ENCODE measurements at places on chromosomes 16 and 17. TPM values are rescaled to one million over a fixed set of nuclear protein-coding genes. Genes with fewer than 3 reads are reported as not detected.
A peak's percentile ranks its signal among the peaks of the same experiment; 100 is the strongest.

- H3K36me3 ChIP-seq, result no peaks in the 10 kb centered on the region
- no peak overlapping the region for H3K4me3 ChIP-seq
- peak; percentile 87 for DNase-seq
- no peaks in the 10 kb centered on the region for H3K4me1 ChIP-seq
Observed at GRCh38 chr17:40803617-40804082, 3.9 kb upstream of the KRT28 start.

- no peaks in the 10 kb centered on the region for H3K27me3 ChIP-seq
- no peak overlapping the region for H3K4me3 ChIP-seq
- H3K27ac ChIP-seq, result no peak overlapping the region
- H3K36me3 ChIP-seq, result no peaks in the 10 kb centered on the region
- peak; percentile 20 for DNase-seq
Observed at GRCh38 chr17:13561606-13562270, 40.0 kb downstream of the HS3ST3A1 start.

DNA sequence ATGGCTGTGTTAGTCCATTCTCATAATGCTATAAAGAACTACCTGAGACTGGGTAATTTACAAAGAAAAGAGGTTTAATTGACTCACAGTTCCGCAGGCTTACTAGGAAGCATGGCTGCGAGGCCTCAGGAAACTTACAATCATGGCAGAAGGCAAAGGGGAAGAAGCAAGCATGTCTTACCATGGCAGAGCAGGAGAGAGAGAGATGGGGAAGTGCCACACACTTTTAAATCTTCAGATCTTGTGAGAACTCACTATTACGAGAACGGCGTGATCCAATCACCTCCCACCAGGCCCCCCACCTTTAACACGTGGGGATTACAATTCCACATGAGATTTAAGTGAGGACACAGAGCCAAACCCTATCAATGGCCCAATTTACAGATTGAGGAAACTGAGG lies 96.5 kb downstream of the SDK2 start:
- no peak overlapping the region for H3K4me3 ChIP-seq
- H3K27me3 ChIP-seq, result peaks cover 5% of the 10 kb centered on the region
- no peaks in the 10 kb centered on the region for H3K36me3 ChIP-seq
- H3K27ac ChIP-seq, result no peak overlapping the region

- no peaks in the 10 kb centered on the region for H3K27me3 ChIP-seq
- no peak overlapping the region for H3K4me3 ChIP-seq
- H3K27ac ChIP-seq, result no peak overlapping the region
- H3K4me1 ChIP-seq, result no peaks in the 10 kb centered on the region
- no peak for DNase-seq
Observed at GRCh38 chr16:20689668-20690067, 7.8 kb downstream of the ACSM1 start.

GRCh38 chr16:54651440-54652195 lies 279.0 kb upstream of the IRX5 start:
- H3K36me3 ChIP-seq, result no peaks in the 10 kb centered on the region
- H3K4me3 ChIP-seq, result no peak overlapping the region
- no peak overlapping the region for H3K27ac ChIP-seq
- H3K4me1 ChIP-seq, result no peaks in the 10 kb centered on the region
- DNase-seq, result no peak
- H3K27me3 ChIP-seq, result no peaks in the 10 kb centered on the region

DNA sequence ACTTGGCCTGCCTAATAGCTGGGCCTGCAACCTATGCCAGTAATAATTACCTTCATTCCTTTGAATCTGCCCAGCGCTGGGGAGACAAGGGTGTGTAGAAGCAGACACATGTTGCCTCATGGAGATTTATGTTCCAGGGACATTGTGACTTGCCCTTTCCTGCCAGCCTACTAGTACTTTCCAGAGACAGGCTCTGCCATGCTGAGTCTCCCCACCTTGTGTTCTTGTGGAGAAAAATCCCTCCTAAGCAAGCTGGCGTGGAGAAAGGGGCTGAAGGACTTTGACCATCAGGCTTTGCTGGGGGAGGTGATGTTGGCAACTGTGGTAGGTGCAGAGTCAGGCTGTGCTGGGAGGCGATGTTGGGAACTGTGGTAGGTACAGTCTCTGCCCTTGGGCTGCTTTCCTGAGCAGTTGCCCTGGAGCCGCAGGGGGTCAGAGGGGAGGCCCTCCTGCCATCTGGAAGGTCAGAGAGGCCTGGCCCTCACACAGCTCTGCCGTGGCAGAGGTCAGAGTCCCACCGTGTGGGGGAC lies 4.0 kb downstream of the KSR1 start:
- no peaks in the 10 kb centered on the region for H3K36me3 ChIP-seq
- H3K27me3 ChIP-seq, result no peaks in the 10 kb centered on the region
- H3K4me3 ChIP-seq, result no peak overlapping the region

- H3K27me3 ChIP-seq, result no peaks in the 10 kb centered on the region
- DNase-seq, result no peak
- no peaks in the 10 kb centered on the region for H3K4me1 ChIP-seq
- no peaks in the 10 kb centered on the region for H3K36me3 ChIP-seq
Observed at GRCh38 chr17:40516581-40517285, 15.3 kb upstream of the TNS4 start.

DNA sequence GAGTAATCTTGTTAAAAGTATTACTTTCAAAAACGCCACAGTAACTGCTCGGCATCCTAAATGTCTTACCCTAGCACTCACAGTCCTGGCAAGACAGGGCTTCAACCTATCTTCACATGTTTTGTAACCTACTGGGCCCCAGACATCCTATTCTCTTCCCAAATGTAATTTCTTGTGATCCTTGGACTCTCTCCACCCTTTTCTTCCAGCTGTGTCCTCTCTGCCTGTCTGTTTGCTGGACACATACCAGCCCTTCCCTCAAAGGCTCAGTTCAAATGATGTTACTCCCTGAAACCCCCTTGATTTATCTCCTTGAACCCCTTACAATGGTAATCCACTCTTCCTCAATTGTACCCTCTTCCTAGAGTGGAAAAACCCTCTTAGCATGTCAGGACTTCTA lies 60.1 kb upstream of the CNEP1R1 start:
- H3K36me3 ChIP-seq, result no peaks in the 10 kb centered on the region
- H3K27me3 ChIP-seq, result no peaks in the 10 kb centered on the region
- no peak overlapping the region for H3K4me3 ChIP-seq
- peaks cover 10% of the 10 kb centered on the region for H3K4me1 ChIP-seq
- no peak for DNase-seq

DNA sequence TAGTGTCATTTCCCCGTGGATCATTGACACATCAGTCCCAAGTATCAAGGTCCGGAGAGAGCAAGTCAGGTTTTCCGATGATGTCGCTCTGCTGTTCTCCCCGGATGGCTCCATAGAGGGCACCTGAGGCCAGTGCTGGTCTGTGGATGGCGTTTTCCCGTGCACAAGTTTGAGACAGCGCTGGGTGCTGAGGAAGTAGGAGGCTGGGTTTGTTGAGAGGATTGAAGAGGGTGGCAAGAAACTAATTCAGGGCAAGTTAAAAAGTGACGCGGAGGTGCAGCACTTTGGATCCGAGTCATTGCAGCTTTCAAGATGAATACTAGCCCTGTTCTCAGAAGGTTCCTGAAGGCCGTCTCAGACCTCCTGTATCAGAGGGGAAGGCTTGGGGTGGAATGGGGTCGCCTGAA lies 7.7 kb downstream of the NUBP1 start:
- DNase-seq, result no peak
- H3K27ac ChIP-seq, result no peak overlapping the region
- H3K36me3 ChIP-seq, result peaks cover 31% of the 10 kb centered on the region
- no peaks in the 10 kb centered on the region for H3K27me3 ChIP-seq
- no peak overlapping the region for H3K4me3 ChIP-seq
- peaks cover under 1% of the 10 kb centered on the region for H3K4me1 ChIP-seq

DNA sequence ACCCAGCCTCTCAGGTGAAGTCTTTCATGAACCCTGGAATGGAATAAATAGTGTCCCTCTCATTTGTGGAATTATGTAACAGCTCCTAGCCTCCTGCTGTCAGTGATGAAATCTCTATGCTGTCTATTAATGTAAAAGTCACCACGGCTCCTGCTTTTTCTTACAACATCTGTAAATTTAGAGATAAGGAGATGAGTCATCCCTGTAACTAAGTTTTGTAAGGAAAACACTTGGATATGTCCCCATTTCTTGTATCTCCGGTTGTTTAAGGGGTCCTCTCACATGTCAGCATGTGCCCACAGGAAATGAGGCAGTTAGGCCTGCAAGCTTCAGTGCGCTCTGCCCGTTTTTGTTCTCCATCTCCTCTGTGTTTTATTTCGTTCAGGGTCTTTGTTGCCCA lies 2.8 kb upstream of the NAT9 start:
- no peaks in the 10 kb centered on the region for H3K27me3 ChIP-seq
- H3K4me1 ChIP-seq, result peaks cover 20% of the 10 kb centered on the region
- H3K4me3 ChIP-seq, result no peak overlapping the region
- no peaks in the 10 kb centered on the region for H3K36me3 ChIP-seq

GRCh38 chr17:38733282-38733981 lies 3.3 kb downstream of the CISD3 start:
- peaks cover 38% of the 10 kb centered on the region for H3K4me1 ChIP-seq
- no peaks in the 10 kb centered on the region for H3K27me3 ChIP-seq
- no peaks in the 10 kb centered on the region for H3K36me3 ChIP-seq
- peak overlapping the region; percentile 86 for H3K27ac ChIP-seq

DNA sequence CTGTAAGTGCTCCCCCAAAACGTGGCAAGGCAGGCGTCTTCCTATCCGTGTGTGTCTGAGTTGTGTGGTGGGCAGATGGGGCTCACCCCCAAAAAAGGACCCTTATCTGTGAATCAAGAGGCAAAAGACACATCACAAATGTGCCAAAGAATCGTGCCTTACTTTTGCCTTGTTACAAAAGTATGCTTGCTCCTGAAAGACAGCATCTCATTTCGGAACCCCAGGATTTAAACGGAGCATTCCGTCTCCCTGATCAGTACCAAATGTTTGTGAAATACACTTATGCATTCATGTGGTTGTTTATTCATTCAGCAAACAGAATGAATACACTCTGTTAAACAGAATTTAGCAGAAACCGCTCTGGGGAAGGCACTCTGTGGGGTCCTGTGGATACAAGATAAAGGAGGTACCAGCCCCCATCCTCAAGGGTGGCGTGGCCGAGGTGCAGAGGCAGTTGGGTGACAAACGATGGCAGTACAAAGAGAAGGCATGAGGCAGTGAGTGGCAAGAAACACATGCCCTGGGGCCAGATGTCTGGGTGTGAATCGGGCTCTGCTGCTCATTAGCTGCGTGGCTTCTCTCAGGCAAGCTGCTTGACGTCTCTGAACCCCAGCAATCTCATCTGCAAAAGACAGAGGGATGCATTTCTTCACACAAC lies 654 bp downstream of the WFDC1 start:
- no peak overlapping the region for H3K27ac ChIP-seq
- no peak for DNase-seq
- H3K4me3 ChIP-seq, result no peak overlapping the region
- H3K36me3 ChIP-seq, result no peaks in the 10 kb centered on the region

DNA sequence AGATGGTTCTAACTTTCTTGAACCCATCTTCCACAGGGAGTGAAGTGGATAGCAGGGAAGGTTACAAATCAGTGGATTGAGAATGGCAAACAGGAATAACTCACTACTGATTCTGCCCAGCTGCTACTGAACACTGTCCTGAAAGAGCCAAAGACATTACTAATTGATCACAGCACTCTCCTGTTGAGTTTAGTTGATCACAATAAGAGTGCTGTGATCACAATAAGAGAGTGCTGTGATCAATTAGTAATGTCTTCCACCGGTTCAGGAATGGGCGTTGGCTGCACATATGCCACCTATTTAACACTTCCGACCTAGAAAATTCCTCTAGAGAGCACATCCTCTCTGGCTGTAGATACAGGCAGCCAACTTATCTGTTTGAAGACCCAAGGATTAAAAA lies 11.4 kb downstream of the CFAP97D1 start:
- no peaks in the 10 kb centered on the region for H3K36me3 ChIP-seq
- H3K4me1 ChIP-seq, result no peaks in the 10 kb centered on the region
- no peak overlapping the region for H3K4me3 ChIP-seq
- H3K27me3 ChIP-seq, result no peaks in the 10 kb centered on the region

DNA sequence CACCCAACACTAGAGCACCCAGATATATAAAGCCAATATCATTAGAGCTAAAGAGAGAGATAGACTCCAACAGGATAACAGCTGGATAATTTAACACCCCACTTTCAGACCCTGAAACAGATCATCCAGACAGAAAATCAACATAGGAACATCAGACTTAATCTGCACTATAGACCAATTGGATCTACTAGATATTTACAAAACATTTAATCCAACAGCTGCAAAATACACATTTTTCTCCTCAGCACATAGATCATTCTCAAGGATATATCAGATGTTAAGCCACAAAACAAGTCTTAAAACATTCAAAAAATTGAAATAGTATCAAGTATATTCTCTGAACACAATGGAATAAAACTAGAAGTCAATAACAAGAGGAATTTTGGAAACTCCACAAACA lies 4.1 kb upstream of the CCL13 start:
- no peaks in the 10 kb centered on the region for H3K4me1 ChIP-seq
- DNase-seq, result no peak
- no peak overlapping the region for H3K27ac ChIP-seq
- H3K27me3 ChIP-seq, result no peaks in the 10 kb centered on the region
- H3K4me3 ChIP-seq, result no peak overlapping the region
- no peaks in the 10 kb centered on the region for H3K36me3 ChIP-seq

DNA sequence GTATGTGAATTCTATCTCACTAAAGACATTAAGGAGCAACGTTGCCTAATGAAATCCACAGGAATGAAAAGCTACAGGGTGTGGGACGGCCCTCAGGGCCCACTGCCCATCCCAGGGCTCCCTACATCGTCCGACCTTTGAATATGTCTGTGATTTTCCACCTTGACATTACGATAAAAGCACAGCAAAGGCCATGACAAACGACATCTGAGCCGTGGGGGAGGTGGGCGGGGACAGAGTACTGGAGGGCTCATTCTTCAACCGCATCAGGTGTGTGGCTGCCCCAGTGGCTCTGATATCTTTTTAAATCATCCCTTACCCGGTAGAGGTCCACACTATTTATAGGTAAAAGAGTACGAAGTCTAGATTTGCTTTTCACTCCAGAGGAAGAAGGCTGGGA lies 35.1 kb downstream of the LMF1 start:
- H3K4me1 ChIP-seq, result no peaks in the 10 kb centered on the region
- DNase-seq, result no peak
- H3K4me3 ChIP-seq, result no peak overlapping the region
- peaks cover 10% of the 10 kb centered on the region for H3K36me3 ChIP-seq
- H3K27ac ChIP-seq, result no peak overlapping the region

DNA sequence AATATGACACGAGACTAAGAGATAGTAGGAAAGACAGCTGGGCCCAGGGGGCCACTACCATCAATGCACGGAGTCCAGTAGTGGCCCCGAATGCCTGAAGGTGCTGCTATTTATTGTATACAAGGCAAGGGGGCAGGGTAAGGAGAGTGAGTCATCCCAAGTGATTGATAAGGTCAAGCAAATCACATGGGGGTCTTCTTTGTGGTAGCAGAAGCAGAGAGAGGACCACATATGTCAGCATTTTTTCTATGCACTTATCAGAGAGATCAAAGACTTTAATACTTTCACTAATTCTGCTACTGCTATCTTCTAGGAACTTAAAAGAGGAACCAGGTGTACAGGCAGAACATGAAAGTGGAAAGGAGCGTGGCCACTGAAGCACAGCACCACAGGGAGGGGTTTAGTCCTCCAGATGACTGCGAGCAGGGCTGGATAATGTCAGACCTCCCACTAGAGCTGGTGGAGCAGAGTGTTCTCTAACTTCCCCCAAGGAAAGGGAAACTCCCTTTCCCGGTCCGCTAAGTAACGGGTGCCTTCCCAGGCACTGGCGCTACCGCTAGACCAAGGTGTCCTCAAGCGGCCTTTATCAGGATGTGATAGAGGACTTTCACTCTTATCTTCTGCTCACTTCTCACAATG lies 26.4 kb upstream of the ARL4D start:
- no peaks in the 10 kb centered on the region for H3K27me3 ChIP-seq
- H3K4me3 ChIP-seq, result no peak overlapping the region
- H3K36me3 ChIP-seq, result no peaks in the 10 kb centered on the region
- peaks cover 7% of the 10 kb centered on the region for H3K4me1 ChIP-seq
- peak overlapping the region; percentile 41 for H3K27ac ChIP-seq

SCNN1G gene
- 1.4 TPM for total RNA-seq

ABCC11 gene
- total RNA-seq, result 0.26 TPM

HBZ gene
- not detected for total RNA-seq

ZG16 gene
- 0.75 TPM for total RNA-seq

DHRS7C gene
- total RNA-seq, result not detected

SEPTIN12 gene
- total RNA-seq, result not detected

SLC9A5 gene
- total RNA-seq, result 0.69 TPM

All from pancreas (tissue), 10 donors.